Nucleus accumbens (tissue), 56 donors: ENCODE measurements at places on chromosomes 4 and X.

GRCh38 chr4:113449410-113449974 lies 312.0 kb downstream of the CAMK2D start:
- DNase-seq = no peak

DNA sequence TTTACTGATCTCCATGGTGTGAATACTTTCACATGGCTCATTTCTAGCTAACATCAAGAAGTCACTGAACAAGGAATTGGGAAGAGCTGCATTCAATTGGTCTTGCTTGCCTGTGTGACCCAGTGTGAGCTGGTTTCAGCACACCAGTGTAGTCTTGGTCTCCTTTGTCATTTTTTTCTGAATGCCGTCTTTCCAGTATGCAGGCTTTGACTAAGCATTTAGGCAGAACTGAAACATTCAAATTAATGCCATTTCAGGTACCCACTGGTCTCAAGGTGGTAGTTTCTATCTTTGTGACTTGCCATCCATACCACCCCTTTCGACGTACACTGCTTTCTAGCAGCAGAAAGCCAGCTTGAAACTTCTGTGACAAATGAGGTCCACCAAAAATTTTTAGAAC lies 550.5 kb upstream of the BOD1L1 start:
- DNase-seq = no peak

DNA sequence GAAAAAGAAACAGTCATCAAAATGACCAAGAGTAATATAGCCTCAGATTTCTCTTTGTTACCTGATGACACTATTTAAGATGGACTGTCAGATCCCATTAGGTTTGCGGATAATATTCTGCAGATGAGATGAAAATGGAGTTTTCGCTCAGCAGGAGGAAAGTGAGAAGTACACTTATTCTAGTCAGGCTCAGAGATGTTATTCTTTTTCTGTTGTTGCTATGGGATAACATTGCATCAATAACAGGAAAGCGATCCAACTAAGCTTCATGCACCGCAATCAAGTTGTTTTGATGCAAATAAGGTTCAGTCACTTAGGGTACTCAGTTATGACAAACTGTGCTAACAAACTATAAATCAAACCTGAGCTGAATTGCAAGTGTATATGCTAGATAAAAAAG lies 415.0 kb downstream of the CCSER1 start:
- no peak for DNase-seq

GRCh38 chr4:76246025-76246424 lies 5.5 kb upstream of the FAM47E start:
- DNase-seq = peak; percentile 1

DNA sequence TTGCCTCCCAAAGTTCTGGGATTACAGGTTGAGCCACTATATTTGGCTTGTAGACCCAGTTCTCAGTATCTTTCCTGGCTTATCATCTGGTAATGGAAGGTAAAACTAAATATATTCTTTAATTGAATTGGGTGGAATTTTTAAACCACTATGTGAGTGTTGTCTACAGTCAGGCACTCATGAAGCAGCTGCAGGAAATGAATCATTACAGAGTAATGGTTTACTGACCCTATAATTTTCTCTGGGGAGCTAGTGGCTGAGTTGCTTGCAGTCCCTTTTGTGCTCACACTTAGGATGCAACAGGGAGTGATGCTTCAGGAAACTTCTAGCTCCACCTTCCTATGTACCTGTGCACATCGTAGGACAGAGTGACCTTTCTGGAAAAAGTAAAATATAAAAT lies 4.1 kb upstream of the UGT2B7 start:
- DNase-seq = no peak

GRCh38 chr4:114109776-114110175 lies 130.3 kb upstream of the ARSJ start:
- DNase-seq = no peak

- no peak for DNase-seq
These were observed 131.9 kb upstream of the MAP3K15 start for GRCh38 chrX:19647159-19647558.

- no peak for DNase-seq
These were observed 7.2 kb upstream of the MAGIX start for GRCh38 chrX:49155243-49155899.

GRCh38 chr4:151860561-151861093 lies 99.8 kb upstream of the GATB start:
- DNase-seq = no peak

- DNase-seq = no peak
These were observed 6.5 kb downstream of the CXXC4 start for GRCh38 chr4:104488151-104488550.

DNA sequence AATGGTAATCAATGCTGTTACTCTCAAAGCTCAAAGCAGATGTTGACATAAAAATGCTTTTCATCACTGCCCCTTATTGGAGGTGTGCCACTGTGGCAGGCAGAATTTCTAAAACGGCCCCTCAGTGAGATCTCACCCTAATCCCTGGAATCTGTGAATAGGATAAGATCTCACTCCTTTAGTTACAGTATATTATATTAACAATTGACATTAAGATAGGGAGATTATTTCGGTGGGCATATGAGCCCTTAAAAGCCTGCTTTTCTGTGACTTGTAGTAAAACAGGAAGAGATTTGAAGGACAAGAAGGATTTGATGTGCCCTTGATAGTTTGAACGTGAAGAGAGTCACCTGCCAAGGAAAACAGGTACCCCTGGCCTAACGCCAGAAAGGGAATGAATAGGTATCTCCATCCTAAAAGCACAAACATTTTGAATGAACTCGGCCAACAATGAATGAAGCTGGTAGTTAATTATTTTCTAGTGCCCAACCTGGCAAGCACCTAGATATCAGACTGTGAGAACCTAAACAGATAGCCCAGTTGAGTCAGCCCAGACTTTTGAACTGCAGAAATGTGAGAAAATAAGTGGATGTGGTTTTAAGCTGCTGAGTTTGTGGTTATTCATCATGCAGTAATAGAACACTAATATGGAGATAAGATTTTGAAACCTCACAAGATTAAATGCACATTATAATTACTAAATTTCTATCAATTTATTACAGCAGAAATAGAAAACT lies 881.6 kb downstream of the PCDH18 start:
- no peak for DNase-seq

- DNase-seq = no peak
These were observed 10.2 kb downstream of the CC2D2A start for GRCh38 chr4:15479913-15480185.

DNA sequence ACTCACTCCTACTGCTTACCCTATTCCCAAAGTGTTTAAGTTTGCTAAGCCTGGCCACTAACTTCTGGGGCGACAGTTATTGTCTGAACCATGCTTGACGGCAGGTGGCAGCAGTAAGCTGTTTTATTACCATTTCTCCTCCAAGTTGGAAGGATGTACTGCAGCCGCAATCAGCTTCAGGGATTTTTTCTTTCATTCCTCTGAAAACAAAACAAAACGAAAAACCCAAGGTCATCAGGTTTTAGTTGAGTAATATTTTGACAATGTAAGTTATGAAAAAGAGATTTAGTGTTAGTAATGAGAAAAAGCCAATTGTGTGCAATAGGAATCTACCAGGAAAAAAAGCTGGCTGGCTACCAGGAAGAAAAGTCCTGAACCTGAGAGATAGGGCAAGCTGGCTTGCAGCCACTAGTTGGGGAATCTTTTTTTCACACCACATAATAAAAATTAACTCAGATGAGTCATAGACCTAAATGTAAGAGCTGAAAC lies 13.2 kb upstream of the RAB9B start:
- DNase-seq = no peak

GRCh38 chr4:136495076-136495475 lies 1037.2 kb downstream of the PCDH18 start:
- no peak for DNase-seq

DNA sequence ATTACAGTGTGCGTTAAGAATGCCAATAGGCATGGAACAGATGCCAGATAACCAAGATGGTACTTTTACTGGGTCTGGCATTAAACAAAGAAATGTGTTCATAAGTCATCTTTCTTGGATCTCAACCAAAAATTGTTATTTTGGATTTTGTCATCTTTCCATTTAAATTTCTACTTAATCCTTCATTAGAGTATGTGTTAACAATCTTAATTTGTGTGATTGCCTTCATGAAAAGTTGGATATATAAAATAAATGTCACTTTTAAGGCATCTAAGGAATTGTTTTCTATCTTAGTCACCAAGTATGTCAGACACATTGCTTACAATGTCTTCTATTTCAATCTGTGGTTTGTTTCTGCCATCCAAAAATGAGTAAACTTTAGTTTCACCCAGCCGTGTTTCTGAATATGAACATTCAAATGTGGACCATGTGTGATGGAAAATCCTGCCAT lies 87.5 kb downstream of the PALLD start:
- DNase-seq = no peak

DNA sequence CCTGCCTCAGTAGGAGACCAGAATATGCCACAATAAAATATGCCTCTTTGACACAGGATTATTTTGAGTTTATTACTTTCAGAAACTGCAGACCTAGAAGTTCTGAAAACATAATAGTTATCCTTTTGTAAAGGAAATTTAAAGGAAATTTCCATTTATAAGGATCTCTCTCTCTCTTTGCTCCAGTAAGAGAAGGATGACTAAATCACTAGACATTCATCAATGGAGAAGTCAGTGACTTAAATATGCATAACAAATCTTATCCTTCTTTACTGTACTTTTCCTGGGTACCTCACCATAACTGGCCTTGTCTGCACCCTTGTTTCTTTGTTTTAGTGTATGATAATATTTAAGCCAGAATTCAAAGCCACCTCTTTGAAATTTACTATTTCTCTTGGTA lies 28.3 kb upstream of the OPHN1 start:
- DNase-seq = no peak

GRCh38 chr4:5888222-5889001 lies 4.5 kb downstream of the CRMP1 start:
- peak; percentile 39 for DNase-seq

DNA sequence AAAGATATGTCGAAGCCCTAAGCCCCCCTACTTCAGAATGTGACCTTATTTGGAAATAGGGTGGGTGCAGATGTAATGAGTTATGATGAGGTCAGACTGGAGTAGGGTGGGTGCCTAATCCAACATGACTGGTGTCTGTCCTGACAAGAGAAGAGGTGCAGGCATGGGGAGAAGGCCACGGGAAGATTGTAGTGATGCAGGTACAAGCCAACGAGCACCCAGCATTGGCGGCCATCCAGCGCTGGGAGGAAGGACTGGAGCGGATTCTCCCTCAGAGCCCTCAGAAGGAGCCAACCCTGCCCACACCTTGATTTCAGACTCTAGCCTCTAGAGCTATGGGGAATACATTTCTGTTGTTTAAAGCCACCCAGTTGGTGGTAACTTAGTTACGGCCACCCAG lies 237.2 kb downstream of the EVC2 start:
- DNase-seq = no peak

GRCh38 chrX:153549807-153550206 lies 32.4 kb downstream of the ATP2B3 start:
- DNase-seq = no peak

DNA sequence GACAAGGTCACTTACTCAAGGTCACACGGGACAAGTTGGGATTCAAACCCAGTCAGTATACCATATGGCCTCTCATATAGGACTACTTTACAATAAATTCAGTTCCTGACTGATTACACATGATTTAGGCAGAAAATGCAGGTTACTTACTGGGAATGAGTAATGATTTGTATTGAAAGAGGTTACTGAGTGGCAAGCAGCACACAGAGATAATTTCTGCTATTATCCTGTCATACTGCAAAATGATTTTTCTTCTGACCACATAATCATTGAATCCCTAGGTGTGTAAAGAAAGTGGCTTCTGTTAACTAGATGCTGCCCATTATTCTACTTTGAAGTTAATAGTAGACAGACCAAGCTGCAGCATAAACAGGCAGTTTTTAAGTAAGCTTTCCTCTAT lies 8.2 kb downstream of the FREM3 start:
- DNase-seq = no peak

- DNase-seq = no peak
These were observed 309.4 kb upstream of the NOCT start for GRCh38 chr4:138706201-138706600.

DNA sequence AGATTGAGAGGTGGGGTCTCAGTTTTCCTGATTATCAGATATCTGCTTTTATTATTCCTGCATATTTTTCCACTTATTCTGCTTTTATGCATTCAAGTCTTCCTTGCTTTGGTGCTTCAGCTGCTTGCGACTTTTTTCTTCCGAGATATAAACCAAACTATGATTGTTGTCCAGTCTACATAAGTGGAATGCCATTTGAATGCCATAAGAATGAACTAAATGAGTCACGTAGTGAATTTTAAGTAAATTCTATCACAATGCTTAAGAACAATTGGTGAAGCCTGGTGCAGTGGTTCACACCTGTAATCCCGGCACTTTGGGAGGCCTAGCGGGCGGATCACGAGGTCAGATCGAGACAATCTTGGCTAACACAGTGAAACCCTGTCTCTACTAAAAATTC lies 189.1 kb downstream of the PCDH18 start:
- DNase-seq = no peak

GRCh38 chr4:74123065-74123728 lies 24.2 kb upstream of the CXCL2 start:
- no peak for DNase-seq

GRCh38 chrX:42771506-42772335 lies 6.2 kb downstream of the PPP1R2C start:
- no peak for DNase-seq

DNA sequence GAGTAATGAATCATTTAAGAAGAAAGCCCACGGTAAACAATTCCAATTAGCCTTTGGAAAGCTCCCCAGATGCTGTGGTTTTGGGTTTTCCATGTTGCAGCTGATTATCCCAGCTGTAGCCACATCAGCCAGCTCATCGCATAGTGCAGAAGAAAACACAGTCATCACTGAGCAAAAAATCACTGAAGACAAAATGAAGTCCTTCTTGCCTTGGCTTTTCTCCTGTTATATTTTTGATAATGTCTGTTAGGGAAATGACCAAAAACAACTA lies 193.0 kb upstream of the C1QTNF7 start:
- DNase-seq = no peak

GRCh38 chr4:37535872-37536271 lies 150.3 kb downstream of the RELL1 start:
- no peak for DNase-seq

DNA sequence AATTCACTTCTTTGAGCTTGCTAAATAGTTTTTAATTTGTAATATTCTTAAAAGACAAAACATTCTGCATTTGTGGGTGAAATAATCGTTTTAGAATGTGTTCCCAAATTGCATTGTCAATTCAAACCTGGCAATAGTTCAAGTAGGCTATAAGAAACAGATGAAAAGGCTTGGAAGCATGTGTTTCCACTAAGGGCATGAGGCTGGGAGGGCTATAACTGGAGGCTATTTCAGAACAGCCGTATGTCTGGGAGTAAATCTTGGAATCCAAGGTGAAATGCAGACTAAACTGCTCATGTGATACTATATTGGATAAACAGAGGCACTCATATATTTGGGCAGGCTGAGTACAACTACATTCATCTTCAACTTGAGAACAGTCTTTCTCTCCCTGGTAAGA lies 117.4 kb upstream of the GRPR start:
- DNase-seq = no peak

- DNase-seq = no peak
These were observed 993.5 kb upstream of the PRKX start for GRCh38 chrX:4706961-4707360.

GRCh38 chrX:257681-258289 lies 23.4 kb upstream of the PLCXD1 start:
- no peak for DNase-seq

- no peak for DNase-seq
These were observed 7.2 kb downstream of the TENM3 start for GRCh38 chr4:182250446-182250845.

- no peak for DNase-seq
These were observed 28.0 kb upstream of the RBM41 start for GRCh38 chrX:107146670-107147069.

- peak; percentile 6 for DNase-seq
These were observed 18.3 kb upstream of the GPR101 start for GRCh38 chrX:137051978-137052642.
